ENCODE measurements at places on chromosomes 12 and 14.

- no peak for DNase-seq
These were observed 92.5 kb downstream of the ADCK1 start for GRCh38 chr14:77892381-77892871.

DNA sequence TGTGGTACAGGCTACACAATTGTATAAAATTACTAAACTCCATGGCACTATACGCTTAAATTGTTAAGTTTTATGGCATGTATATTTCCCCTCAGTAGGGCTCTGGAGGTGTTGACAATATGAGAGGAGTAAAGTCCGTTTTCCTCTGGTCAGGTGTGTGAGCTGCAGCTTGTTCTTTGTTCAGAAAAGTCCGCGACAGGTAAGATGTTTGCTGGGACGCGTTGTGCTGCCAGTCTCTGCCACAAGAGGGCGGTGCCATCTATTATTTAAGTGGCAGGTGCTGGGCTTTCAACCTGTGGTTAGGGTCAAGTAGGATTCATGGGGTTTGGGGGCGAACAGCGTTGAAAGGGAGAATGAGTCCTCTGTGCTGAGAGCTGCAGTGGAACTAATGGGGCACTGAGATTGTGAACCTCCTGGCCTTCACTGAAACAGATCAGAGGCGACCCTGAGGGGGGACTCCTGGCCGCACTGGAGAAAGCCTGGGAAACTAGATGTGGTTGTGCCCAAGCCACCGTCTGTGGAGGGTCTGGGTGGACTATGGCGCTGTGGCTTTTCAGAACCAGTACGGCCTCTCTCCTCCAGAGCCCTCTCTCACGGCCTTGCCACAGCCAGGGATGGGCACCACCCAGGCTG is 179.0 kb downstream of the SLC15A4 start:
- DNase-seq = no peak

GRCh38 chr14:23123419-23123818 is 4.4 kb upstream of the CEBPE start:
- DNase-seq = no peak

DNA sequence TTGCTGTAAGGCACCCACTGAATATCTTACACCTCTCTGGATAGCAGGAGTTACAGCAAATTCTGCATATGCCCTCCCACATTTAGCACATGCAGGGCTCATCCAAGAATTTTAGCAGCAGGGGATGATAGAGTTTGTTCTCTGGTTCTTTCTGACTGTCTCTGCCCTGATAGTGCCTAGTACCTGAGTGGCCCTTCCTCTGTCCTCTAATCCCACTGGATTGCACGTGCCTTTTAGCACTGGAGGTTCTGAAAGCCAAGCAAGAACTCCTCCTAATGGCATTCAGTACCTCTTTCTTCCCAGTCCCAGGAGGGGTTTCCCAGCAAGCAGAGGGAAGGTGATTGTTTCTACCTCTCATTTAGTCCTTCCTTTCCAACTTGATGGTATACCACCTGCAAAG is 406.4 kb downstream of the ZFP36L1 start:
- DNase-seq = no peak

DNA sequence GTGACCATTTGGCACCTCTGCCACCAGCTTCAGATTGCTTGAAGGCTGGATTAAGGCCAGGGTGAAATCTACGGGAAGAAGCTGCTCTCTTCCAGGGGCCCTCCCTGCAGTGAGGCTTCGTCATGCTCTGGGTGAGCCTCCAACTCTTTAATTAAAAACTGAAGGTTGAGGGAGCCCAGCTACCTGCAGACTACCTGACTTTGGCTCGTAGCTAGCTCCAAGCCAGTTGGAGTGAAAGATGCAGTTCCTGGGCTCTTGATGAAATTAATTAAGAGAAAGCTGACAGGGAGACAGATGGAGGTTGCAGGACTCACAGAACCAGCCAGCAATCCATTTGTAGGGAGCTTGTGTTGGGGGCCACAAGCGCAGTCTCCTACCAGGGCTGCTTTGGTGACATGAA is 168.5 kb upstream of the SFSWAP start:
- no peak for DNase-seq

- no peak for DNase-seq
These were observed 8.8 kb upstream of the LGR5 start for GRCh38 chr12:71430756-71431155.

- DNase-seq = no peak
These were observed 87.0 kb downstream of the FOXN4 start for GRCh38 chr12:109222062-109222461.

DNA sequence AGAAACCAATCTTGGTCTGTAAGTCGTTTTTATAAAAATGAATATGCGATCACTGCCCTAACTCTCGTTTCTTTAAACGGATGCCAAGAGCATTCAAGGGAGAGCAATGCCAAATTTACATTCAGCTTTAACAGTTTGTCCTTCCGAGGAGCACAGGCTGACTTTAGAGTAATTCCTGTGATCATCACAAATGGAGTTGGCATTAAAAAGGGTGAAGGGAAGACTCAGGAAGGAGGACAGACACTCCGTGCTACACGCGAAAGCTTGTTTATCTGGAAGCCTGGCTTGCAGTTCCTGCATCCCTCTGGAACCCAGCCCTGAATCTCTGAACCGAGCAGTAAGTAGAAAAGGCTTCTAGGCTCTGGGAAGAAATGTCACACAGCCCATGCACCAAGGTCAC is 78.4 kb downstream of the PAPOLA start:
- no peak for DNase-seq

DNA sequence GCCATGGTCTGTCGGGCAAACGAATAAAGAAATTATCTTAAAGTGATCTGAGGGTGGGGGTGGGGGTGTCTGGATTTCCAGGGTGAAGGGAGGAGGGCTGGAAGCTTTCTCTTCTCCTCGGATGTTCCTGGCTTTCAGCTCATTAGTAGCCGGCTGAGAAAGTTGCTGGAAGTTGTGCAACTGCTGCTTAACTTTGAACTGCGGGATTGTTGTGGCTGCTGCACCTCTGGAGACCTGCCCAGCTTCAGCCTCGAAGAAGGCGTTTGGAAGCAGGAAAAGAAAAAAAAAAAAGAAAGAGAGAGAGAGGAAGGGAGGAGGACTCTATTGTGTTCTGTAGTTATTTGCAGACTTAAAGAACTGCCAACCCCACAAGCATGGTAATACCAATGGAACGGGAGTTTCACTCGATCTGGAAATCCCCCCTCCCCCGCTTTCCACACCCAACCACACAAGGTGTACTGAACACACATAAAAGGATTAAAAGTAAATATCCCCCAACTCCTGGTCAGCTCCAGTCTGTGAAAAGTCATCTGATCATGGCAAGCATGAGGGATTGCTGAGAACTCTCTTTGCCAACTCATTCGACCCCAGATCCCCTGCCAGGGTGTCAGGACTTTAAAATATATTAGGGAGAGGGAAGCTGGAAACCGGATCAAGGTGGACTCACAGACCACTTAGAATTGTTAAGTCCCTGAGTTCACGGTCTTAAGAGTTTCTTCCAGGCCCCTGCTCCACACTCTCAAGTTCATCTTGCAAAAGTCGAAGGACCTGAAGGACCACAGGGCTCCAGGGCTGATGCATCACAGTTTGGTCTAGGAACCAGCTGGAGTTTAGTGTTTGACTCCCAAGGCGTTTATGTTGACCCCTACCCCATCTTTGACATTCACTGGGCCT is at the start of gene RASSF9:
RASSF9 (minus strand) TSS at position 213 of the 894 bp plus-strand sequence; CDS start at position 5, 208 bp downstream.
- DNase-seq = no peak

GRCh38 chr14:88546621-88547385 is 8.0 kb downstream of the PTPN21 start:
- DNase-seq = no peak

- DNase-seq = peak; percentile 77
These were observed 338.3 kb downstream of the EMP1 start for GRCh38 chr12:13534645-13535398.

- DNase-seq = no peak
These were observed at the start of gene RPS6KL1 for GRCh38 chr14:74922752-74923401. Gene RPS6KL1 (minus strand): TSS chr14:74923260. CDS start chr14:74921541, 1,719 bp downstream.

DNA sequence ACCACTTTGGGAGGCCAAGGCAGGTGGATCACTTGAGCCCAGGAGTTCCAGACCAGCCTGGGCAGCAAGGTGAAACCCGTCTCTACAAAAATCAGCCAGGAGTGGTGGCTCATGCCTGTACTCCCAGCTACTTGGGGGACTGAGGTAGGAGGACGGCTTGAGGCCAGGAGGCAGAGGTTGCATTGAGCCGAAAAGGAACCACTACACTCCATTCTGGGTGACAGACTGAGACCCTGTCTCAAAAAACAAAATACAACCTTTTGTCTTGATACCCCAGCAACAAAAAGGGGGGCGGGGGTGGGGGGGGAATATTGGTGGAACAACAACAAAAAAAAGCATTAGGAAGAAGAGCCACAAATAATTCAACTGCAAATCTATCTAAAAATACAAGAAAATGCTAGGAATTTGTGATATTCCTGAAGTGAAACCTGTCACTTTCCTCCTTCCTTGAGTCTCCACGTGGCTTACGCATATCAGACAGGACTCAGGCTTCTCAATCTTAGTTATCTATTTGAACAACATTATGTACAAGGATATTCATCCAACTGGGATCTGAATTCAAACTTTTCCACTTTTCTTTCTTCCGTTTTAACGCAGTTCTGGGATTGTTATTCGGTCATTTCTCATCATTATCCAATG is 1.3 kb downstream of the R3HDM2 start:
- no peak for DNase-seq

- DNase-seq = no peak
These were observed 46.0 kb upstream of the PLEKHG6 start for GRCh38 chr12:6264402-6265037.

DNA sequence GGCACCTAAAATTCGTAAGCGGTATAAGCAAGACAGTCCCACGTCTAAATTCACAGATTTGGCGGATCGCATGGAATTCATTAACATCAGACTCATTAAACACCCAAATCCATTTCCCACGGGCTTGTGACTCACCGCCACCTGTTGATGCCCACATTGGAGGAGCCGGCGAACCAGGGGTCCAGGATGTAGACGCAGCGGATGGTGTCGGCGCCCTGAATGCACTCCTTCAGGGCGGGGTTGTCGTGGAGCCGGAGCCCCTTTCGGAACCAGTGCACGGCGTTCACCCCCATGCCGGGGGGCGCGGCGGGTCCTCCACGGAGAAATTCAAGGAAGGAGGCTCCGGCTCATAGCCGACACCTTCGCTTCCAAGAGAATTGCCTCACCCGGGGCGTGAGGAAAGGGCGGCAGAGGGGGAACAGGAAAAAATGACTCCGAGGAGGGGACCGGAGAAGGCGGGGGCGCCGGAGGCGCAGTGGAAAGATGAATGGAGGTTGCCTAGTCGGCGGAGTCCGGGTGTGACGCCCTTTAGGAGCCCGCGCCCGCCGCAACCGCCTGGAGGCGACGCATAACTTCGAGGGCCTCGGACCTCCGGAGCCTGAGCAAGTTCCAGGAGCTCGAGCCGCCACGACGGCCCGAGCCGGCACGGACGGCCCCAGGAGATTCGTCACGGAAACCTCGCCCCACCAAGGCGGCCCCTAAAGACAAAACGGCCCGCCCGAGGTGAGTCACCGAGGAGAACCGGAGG is 506 bp downstream of the CRY1 start:
- DNase-seq = no peak

GRCh38 chr12:77965790-77966189 is 135.1 kb downstream of the NAV3 start:
- DNase-seq = no peak

DNA sequence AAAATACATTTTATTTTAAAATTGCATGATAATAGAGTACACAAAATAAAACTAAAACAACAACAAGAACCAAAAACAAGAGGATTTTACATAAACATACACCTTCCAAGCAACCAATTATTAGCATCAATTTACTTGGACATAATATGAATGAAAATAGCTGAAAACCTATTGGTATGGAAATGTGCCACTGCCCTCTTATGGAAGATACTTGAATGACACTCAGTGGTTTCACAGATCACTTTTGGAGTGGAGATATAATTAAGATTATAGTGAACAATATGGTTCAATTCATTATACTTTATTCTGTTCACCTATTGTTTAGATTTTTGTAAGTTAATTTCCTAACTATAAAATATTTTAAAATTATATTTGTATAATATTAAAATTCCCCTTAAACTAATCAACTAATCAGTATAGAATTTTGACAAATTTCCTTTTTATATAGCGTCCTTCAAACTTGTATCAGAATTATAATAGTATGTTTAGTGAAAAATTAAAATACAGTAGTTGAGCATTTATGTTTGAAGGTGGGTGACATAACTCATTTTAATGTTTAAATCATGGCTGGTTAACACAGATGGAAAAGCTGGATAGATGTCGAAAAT is 70.1 kb downstream of the SLC6A15 start:
- no peak for DNase-seq

DNA sequence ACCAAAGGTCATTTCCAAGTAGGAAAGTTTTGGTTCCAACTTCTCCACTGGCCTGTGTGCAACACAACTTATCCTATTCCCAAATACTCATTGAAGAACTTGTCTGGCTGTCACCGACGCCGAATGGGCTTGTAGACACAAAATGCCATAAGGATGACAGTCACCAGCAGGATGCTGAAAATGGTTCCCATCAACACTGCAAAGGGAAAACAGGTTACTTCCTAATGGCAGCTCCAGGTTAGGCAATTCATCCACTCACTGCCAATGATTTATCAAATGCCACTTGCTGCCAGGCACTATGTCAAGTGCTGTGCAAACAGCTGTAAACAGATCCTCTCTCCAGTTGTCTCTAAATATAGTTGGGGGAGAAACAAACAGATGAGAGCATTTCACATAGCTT is 6.1 kb downstream of the C12orf76 start:
- DNase-seq = no peak

DNA sequence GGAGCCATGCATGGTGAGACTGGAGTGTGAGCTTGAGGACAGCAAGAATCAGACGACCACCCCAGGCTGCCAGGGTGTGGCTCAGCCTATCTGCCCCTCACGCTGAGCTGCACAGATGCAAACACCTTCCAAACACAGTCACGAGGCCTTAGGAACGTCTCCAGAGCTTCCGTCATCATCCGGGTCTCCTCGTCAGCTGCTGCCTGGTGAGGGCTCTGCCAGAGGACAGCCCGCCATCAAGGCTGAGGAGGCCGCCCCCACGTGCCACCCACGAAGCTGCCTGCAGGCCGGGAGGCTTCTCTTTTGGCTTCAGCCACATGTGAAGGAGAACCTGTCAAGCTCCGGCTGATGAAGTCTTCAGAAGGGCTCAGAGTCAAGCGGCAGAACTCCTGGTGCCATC is 13.4 kb downstream of the DDX51 start:
- no peak for DNase-seq
